ENCODE measurements at places on chromosomes 2 and 18.

DNA sequence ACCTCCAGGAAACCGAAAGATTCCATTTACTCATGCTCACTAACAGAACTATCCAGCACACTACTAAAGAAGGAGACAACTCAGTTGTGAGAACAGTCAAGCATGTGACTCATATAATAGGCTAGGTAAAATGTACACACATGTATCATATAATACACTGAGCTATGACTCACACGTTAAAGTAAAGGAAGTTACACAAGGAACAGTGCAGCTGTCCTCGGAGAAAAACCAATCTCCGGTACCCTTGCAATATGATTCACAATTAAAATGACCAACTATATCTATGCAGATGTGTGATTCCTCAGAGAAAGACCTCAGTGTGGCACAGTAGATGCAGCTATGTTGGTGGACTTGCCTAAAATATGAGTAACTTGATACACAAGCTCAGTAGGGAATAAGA lies 76.5 kb downstream of the STRN start:
- DNase-seq = no peak

GRCh38 chr2:17538844-17539554 lies 1.5 kb upstream of the VSNL1 start:
- DNase-seq = peak; percentile 81

DNA sequence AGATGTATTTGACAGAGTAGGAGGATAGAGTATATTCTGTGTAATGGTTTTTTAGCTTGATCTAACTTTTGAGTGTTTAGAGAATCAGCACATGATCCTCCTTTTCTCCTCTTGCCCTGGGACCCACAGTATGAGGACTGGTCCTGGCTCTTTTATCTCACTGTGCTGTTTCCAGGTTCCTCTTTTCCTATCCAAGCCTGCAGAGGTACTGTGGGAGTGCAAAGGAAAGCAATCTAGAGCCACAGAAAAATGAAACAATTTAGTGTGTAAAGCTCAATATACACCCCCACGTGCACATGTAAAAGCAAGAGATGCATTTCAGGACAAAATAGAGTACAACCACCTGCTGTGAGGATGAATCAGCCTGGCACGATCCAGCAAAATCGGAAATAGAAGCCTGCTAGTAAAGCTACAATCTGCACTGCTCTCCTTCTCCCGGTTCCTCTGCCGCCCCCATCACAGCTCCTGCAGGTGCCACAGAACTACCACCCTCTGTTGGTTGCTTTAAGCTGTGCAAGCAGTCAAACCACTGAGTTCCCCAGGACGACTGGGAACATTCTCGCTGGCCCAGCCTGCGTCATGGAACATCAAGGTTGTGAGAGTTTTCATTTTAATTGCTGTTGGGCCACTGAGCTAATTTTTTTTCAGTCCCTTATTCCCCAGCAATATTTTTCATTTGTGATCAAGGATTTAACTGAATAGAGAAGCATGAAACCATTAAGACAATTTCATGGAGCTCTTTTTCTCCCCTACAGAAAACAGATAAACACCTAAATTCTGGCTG lies 47.8 kb upstream of the MAPRE3 start:
- DNase-seq = peak; percentile 66

- DNase-seq = no peak
Measured at GRCh38 chr2:27074738-27075565, 3.5 kb upstream of the EMILIN1 start.

DNA sequence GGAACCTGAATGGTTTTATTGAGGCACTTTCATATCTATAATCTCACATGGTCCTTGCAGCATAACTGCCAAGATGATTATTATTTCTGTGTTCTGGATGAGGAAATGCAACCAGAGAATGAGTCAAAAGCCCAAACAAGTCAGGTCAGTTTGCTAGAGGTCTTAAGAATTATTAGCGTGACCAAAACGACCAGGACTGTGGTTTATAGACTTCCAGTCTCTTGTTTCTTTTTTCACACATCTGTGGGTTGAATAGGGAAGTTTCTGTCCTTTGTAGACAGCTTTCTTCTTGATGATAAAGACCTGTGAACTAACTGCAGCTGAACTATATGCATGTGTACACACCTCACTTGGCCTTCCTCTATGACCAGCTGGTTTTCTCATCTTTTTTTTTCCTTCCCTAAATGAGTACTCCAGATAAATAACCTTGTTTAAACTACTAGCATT lies 13.9 kb downstream of the ADAM23 start:
- DNase-seq = no peak

- no peak for DNase-seq
Measured at GRCh38 chr2:128536925-128537620, 218.4 kb upstream of the HS6ST1 start.

GRCh38 chr18:10473132-10473531 lies 18.7 kb downstream of the APCDD1 start:
- DNase-seq = no peak

DNA sequence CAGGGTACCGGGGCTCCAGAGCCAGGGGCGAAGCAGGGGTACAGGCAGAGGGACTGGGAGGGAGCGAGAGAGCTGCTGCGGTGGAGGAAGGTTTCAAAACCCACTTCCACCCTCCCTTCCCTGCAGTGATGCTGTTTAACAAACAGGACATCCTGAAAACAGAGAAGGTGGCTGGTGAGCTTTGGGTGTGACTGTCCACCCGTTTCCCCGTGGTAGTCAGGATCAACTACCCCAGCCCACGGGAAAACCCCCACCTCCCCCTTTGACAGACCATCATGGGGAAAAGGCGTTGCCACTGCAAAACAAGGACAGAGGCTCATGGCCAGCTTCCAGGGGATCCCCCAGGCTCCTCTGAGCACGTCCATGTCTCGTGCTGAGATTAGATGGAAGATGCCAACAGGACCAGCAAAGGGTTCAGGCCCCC lies 12.9 kb downstream of the TMEM185B start:
- DNase-seq = no peak

- DNase-seq = no peak
Measured at GRCh38 chr18:55444536-55444935, 143.5 kb downstream of the TCF4 start.

GRCh38 chr2:195871326-195871725 lies 197.3 kb downstream of the DNAH7 start:
- DNase-seq = no peak

DNA sequence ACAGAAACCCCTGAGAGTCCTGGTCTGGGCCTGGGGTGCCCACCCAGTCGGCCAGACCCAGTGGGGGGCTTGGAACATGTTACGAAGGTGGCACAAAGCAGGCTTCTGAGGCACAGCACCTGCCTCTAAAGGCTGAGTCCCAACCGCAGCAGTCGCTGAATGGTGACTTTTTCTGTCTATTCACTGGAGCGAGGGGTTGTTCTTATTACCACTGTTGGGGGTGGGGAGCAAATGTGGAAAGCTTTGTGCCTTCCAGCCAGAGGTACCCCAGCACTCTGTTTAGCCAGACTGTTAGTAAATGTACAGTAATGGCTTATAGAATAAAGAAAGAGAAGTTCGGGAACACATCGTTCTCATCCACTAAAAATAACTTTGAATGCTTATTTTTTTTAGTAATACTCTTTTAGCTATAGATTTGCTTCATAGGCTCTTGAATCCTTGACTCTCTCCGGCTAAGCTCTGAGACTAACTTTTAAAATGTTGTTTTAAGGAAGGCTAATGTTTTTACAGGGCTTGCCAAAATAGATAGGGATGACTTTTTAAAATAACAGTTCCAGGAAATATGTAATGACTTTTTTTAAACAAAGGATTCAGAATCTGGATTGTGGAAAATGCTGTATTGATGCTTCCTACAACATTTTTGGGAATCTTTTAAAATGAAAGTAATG lies 23.4 kb upstream of the PTPN2 start:
- DNase-seq = no peak

DNA sequence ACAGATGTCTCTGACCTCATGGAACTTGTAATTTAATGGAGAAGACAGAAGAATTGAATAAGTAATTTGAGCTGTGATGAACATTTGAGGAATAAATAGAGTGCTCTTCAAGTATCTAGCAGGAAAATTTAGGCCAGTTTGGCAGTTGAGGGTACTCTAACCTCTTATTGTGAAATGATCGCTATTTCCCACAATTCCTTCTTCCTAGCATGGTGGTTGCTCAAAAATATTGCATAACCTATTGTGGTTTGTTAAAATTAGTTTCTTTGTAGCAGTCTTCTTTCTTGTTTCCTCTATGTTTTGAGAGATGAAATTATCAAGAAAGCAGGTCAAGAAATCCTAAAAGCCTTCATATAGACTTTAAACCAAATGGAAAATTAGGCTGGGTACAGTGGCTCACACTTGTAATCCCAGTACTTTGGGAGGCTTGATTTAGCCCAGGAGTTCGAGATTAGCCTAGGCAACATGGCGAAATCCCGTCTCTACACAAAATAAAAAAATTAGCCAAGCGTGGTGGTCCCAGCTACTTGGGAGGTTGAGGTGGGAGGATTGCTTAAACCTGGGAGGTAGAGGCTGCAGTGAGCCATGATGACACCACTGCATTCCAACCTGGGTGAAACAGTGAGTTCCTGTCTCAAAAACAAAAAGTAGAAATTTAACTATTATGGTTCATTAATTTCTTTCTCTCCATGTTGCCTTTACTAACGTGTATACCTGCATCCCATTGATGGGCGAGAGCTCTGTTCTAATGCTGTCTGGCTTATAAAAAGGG lies 58.7 kb downstream of the RBKS start:
- no peak for DNase-seq

DNA sequence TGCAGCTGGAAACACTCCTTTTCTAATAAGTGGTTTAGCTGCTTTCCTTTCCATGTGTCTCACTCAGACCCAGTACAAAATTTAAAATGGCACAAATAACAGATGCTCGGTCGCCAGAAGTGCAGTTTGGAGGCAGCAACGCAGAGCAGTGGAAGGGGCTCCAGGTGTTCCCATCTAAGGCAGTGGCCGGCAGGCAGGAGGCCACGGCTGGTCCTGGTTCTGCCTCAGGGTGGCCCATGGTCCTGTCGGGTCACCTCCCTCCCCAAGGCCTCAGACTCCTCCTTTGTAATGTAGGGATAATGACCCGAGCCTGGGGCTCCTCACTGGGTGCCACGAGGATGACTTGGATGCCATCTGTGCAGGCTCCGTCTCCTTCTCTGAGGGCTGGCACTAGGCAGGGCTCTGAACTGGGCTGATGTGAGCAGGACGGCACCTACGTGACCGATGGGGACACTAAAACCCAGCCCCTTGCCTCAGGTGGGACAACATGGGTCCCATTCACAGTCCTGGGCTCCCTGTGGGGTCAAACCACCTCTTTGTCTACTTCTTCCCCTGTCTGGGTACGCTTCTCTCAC lies 80.9 kb upstream of the SLC66A3 start:
- DNase-seq = no peak

DNA sequence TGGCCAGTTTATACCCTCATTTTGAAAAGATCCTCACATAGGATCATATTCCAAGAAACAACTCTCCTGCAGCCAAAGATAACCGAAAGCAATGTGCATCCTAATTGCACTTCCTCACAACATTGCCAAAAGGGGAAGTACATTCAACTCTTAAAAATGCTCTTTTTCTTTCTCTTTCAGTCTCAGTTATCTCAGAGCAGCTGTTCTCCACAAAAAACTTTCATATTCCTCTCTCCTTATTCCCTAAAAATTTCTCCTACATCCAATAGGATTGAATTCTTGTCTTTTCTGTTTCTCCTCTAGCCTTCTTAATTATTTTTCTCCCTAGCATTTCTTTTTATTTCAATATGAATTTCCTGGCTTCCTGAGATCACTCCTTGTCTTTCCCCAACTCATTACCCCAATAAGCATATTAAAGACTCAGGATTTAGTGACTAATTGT lies 7.4 kb upstream of the VRK2 start:
- no peak for DNase-seq
